ENCODE measurements at places on chromosomes 16 and 17.

DNA sequence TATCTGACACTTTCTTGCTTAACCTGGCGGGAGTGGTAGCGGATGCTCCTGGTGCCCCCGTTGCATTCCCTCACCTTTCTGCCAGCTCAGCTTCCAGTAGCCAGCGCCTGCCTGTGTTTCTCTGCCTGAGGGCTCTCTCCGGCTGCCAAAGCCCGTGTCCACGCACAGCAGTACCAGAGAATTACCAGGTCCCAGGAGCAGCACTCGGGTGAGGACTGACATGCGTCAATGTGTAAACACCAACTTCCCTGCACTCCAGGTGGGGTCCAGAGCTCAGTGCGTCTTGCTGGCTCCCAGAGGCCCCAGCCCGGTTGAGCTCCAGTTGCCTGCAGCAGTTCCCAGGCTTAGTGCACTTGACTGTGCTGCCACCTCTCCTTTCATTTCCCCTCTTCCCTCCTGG lies 54.8 kb downstream of the CDH13 start:
- H3K4me3 ChIP-seq = no peak overlapping the region
- no peaks in the 10 kb centered on the region for H3K27me3 ChIP-seq
- no peak overlapping the region for H3K27ac ChIP-seq
- DNase-seq = no peak
- H3K4me1 ChIP-seq = no peaks in the 10 kb centered on the region

- H3K4me1 ChIP-seq = no peaks in the 10 kb centered on the region
- no peak overlapping the region for H3K4me3 ChIP-seq
- no peaks in the 10 kb centered on the region for H3K36me3 ChIP-seq
- DNase-seq = no peak
- no peaks in the 10 kb centered on the region for H3K27me3 ChIP-seq
These were observed 26.4 kb downstream of the MLYCD start for GRCh38 chr16:83925095-83925905.

DNA sequence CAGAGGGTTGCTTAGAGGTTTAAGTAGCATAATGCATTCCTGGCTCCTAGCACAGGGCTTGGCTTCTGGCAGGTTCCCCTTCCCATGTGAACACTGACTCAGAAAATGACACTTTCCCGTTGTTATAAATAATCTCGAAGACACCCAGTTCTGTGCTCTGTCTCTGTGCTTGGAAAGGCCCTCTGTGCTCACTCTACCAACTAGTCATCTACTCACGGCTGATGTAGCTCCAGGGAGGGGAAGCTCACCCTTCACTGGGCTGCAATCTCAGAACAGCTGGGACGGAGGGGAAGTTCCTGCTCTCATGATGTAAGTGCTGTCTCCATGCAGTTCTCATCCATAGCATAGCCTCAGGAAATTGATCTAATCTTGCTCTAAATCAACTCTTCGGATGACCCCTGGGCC lies 230.5 kb upstream of the ASIC2 start:
- no peak overlapping the region for H3K4me3 ChIP-seq
- H3K27me3 ChIP-seq = no peaks in the 10 kb centered on the region
- DNase-seq = no peak
- no peaks in the 10 kb centered on the region for H3K4me1 ChIP-seq

DNA sequence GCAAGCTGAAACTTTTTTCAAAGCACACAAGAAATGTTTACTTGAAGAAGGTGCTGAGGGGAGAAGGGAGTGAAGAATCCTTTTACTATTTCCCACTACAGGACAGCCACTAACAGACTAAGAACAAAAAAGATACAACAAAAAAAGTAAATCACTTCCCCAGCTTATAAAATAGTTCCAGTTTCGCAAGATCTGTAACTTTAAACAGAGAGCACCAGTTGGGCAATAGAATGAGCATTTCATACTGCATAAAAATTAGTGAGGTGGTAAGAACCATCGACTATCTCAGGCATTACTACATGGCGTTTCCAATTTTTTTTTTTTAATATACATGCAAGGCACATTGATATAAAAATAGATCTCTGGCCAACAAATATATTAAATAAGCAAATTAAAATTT lies 11.1 kb downstream of the CRYBA1 start:
- H3K27me3 ChIP-seq = no peaks in the 10 kb centered on the region
- H3K36me3 ChIP-seq = peaks cover 5% of the 10 kb centered on the region
- no peak for DNase-seq
- H3K27ac ChIP-seq = no peak overlapping the region

DNA sequence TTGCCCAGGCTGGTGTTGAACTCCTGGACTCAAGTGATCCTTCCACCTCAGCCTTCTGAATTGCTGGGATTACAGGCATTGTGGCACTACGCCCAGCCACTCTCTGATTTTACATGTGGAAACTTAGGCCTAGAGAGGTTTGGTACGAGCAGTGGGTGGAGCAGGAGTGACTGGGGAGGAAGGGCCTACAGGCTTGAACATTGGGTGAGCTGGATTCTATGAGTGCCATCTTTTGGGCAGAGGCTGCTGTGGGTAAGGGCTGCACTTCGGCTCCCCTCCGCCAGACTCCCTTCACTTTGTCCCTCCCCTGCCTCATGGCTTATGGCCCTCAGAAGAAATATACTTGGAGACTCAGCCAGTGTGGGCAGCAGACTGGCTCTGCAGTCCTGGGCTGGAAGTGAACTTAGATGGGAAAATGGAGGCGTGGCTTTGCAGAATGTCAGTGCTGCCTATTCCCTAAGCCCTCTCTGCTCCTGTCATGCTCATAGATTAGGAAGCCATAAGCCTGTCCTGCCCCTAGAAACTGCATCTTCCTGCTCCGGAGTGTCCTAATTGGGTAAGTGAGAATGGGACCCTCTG lies 9.5 kb upstream of the MRC2 start:
- H3K27ac ChIP-seq = no peak overlapping the region
- no peak for DNase-seq
- no peaks in the 10 kb centered on the region for H3K4me1 ChIP-seq

DNA sequence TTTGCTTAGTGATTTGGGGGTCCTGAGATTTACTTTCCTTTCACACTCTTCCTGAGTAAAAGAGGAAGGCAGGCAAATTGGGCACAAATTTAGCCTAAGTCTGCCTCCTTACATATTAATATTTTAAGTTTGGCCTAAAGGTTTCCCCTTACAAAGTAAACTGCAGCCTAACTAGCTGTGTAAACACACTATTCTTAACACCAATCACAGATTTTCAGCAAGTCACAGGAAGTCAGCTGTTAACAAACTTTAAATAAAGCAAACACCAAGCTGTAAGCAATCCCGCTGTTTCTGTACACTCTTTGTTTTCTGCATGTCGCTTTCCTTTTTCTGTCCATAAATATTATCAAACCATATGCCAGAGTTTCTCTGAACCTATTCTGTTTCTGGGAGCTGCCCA lies 45.1 kb upstream of the ABCC11 start:
- H3K4me3 ChIP-seq = no peak overlapping the region
- H3K27ac ChIP-seq = no peak overlapping the region
- DNase-seq = no peak
- H3K4me1 ChIP-seq = no peaks in the 10 kb centered on the region
- peaks cover 5% of the 10 kb centered on the region for H3K36me3 ChIP-seq

GRCh38 chr17:55391764-55392467 lies 29.7 kb downstream of the MMD start:
- no peaks in the 10 kb centered on the region for H3K4me1 ChIP-seq
- no peak for DNase-seq
- H3K27ac ChIP-seq = no peak overlapping the region
- H3K4me3 ChIP-seq = no peak overlapping the region

GRCh38 chr17:38864636-38865398 lies 5.0 kb upstream of the LASP1 start:
- no peaks in the 10 kb centered on the region for H3K4me1 ChIP-seq
- H3K4me3 ChIP-seq = no peak overlapping the region
- no peaks in the 10 kb centered on the region for H3K27me3 ChIP-seq
- DNase-seq = no peak
- no peak overlapping the region for H3K27ac ChIP-seq
- no peaks in the 10 kb centered on the region for H3K36me3 ChIP-seq

DNA sequence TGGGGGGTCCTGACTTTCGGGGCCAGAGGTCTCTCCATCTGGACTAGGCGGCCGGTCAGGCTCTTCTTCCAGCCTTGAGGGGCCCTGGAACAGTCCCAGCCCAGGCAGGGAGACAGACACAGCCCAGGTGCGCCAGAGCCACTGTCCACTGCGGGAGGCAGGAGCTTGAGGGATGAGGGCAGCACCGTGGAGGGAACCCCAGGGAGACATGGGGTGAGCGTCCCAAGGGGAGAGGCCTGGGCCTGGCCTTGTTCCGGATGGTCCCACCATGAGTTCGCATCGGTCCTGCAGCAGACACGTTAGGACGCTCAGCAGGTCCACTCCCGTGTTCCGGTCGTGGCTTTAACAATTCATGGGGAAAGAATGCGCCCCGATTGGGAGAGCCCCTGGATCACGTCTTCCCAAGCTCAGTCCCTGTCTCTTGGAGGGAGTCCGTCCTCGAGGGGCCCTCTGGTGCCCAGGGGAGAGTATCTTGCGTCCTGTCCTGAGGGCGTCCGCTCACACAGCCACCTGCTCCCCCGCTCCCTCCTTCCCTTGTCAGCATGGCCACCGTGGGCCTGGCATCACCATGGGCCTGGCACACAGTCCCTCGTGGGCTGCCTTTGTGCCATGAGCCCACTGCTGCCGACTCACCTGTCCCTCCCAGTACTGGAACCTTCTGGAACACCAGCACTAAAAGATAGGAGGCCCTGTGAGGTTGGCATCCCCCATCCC lies 6.7 kb upstream of the NUDT16L1 start:
- no peaks in the 10 kb centered on the region for H3K4me1 ChIP-seq
- no peak overlapping the region for H3K27ac ChIP-seq
- no peaks in the 10 kb centered on the region for H3K27me3 ChIP-seq
- no peak for DNase-seq

DNA sequence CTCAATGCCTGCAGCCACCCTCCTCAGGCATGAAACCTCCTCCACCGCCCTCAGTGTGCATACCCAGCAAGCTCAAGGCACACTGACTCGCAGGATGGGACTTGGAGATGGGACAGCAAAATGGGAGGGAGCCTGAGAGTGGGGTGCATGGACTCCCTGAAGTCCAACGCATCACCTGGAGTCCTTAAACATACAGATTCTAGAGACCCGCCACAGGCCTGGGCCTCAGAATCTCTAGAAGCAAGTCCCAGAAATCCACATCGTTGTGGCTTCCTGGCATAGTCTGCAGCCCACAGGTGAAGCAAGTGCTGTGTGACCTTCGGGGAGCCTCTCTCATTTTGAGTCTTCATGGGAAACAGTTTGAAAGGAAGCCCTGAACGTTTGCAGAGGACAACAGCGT lies 3.6 kb upstream of the TBX21 start:
- H3K4me3 ChIP-seq = no peak overlapping the region
- H3K36me3 ChIP-seq = no peaks in the 10 kb centered on the region
- H3K27me3 ChIP-seq = peaks cover 43% of the 10 kb centered on the region

DNA sequence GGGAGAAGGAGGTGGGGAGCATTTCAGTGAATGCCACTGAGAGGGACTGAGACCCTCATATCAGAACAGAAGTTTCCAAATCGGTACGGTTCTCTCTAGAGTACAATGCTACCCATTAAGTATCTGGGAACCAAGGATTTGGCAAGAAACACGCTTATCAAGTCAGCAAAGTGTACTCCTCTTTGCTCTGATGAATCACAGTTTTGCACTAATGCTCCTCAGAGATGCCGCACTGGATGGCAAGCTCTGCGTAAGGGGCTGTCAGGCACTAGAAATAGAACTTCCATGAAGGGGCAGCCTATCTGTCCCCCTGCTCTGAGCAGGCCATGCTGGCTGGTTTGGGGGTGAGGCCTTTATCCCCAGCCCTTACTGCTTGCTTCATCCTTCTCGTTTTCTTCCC lies 4.8 kb upstream of the ABCC12 start:
- H3K4me3 ChIP-seq = no peak overlapping the region
- no peaks in the 10 kb centered on the region for H3K36me3 ChIP-seq
- no peak overlapping the region for H3K27ac ChIP-seq

DNA sequence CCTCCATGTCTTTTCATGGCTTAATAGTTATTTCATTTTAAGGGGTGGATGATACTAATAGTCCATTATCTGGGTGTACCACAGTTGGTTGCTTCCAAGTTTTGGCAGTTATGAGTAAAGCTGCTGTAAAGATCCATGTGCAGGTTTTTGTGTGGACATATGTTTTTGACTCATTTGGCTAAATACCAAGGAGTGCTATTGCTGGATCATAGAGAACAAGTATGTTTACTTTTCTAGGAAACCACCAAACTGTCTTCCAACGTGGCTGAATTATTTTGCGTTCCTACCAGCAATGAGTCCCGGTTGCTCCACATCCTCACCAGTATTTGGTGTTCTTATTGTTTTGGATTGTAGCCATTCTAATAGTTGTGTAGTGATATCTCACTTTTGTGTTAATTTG lies 181.9 kb downstream of the SPECC1 start:
- no peaks in the 10 kb centered on the region for H3K36me3 ChIP-seq
- no peaks in the 10 kb centered on the region for H3K4me1 ChIP-seq
- no peak for DNase-seq
- no peaks in the 10 kb centered on the region for H3K27me3 ChIP-seq
- no peak overlapping the region for H3K27ac ChIP-seq

- peaks cover 29% of the 10 kb centered on the region for H3K4me1 ChIP-seq
- peak; percentile 90 for DNase-seq
- no peaks in the 10 kb centered on the region for H3K27me3 ChIP-seq
- no peaks in the 10 kb centered on the region for H3K36me3 ChIP-seq
- peak overlapping the region; percentile 83 for H3K27ac ChIP-seq
These were observed 311 bp upstream of the KDM8 start for GRCh38 chr16:27202923-27203506.

DNA sequence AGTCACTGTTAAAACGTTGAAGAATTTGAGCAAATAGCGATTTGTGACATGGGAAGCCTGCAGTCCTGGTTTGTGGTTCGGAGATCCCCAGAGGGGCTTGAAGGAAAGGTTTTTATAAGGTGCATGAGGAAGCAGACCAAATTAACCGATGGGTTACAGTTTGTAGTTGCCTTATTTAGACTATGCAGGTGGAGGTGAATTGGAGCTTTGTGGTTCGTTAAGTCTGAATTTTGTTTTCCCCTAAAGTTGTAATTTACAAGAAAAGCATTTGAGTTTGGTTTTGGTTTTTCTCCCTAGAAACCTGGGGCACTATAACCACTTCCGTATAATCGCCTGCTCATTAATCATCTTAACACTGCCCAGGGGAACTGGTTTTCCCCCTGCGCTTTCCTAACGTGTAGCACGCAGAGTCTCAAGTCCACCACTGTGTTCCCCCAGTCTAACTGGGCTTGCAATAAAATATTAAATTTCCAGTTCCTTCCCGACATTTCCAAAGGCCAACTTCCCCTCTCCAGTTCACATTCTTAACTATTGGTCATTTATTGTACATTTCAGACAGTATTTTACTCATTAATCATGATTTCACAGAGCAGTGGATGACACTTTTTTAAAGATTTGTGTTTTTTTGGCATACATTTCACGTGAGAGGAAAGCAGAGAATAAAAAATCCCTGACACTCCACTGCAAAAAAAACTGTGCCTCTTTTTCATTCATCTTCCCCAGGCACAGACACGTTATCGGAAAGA lies 932 bp downstream of the ZNF267 start:
- H3K27ac ChIP-seq = peak overlapping the region; percentile 96
- peaks cover 43% of the 10 kb centered on the region for H3K4me1 ChIP-seq
- H3K36me3 ChIP-seq = 0 out of 2 replicates have a peak, but pooled peaks cover 10% of the 10 kb centered on the region
- peak overlapping the region; percentile 97 for H3K4me3 ChIP-seq
- peak; percentile 74 for DNase-seq
- no peaks in the 10 kb centered on the region for H3K27me3 ChIP-seq

- no peak overlapping the region for H3K4me3 ChIP-seq
- H3K27ac ChIP-seq = peak overlapping the region; percentile 87
- H3K27me3 ChIP-seq = no peaks in the 10 kb centered on the region
- H3K4me1 ChIP-seq = peaks cover 76% of the 10 kb centered on the region
- DNase-seq = no peak
These were observed 20.2 kb downstream of the SEC14L1 start for GRCh38 chr17:77160875-77161530.

Data from MM.1S (cell line).